ENCODE measurements at places on chromosomes 1 and 21.

DNA sequence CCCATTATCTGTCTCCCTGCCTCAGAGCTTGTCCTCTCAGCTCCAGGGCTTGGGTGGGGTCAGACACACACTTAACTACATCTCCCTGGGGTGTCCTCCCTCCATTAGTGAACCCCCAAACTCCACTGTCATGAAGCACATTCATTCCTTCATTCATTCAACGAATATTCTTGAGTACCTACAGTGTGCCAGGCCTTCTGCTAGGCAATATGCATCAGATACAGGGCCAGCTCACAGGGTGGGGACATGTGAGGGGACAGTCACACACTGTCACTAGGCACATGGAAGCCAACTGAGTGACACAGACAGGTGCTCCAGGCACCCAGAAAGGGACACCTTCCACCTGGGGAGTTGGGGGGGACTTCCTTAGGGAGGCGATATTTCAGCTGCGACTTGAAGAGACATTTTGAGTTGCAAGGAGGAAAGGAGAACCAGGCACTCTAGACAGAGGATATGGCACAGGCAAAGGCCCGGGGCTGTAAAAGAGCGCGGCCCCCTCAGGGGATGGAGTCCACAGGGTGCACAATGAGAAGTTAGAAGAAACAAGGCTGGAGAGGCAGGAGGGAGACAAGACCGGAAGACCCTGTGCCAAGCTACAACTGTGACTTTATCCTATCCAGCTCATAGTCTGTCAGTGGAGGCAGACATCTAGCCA is 8.7 kb upstream of the S100A8 start:
- DNase-seq, result no peak

GRCh38 chr1:174812656-174813055 is 187.1 kb upstream of the CACYBP start:
- no peak for DNase-seq

DNA sequence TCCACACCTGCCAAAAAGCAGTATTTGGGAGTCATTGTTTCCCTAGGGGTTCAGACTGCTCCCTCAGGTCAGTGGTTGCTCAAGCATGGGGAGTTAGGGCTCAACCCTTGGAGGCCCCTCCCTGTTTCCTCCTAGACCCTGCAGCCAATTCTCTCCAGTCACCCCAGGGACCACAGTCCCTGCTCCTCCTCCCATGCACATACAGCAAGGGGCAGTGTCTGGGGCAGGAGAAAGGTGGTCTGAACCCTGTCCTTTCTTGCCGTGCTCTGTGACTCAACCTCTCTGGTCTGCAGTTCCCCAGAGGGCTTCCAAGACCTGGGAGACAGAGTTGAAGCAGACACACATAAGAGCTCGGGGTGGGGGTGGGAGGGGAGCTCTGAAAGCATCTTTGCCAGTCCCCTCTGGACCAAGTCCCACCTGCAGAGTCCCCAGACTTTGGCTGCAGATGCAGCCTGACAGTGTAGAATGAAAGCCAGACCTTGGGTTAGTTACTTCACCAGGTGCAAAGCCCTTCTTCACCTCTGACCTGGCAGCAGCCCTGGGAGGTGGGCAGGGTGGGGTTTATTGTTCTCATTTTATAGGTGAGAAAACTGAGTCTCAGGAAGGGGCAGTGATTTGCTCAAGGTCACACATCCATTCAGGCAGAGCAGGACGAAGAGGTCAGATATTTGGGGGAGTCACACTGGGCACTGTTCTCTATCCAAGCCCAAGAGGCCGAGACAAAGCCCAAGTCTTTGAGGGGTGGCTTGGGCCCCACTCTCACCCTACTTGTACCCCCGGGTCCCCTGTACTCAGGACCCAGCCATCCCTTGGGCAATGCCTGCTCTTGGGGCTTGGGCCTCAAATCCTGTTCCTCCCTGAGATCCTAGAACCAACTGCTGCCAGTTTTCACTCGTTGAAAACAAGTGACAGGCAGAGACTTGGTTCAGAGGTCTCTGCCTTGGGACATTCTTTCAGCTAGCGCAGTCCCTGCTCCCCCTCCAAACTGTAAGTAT is 748 bp downstream of the PDZK1IP1 start:
- DNase-seq, result no peak

- DNase-seq, result no peak
These were observed 59.8 kb downstream of the CAPN9 start for GRCh38 chr1:230807029-230807428.

DNA sequence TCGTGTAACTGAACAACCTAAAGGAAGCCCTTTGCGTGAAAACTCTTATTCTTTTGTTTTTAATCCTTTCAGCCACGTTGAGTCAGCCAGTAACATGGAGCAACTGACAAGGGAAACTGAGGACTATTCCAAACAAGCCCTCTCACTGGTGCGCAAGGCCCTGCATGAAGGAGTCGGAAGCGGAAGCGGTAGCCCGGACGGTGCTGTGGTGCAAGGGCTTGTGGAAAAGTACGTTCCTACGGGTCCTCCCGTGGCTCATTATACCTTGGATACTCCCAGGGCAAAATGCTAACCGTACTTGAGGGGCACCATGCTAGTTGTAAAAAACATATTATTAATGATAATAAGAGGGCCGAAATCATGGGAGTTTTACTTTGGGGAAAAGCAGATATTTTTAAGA is 49.4 kb downstream of the LAMC2 start:
- DNase-seq, result no peak

- no peak for DNase-seq
These were observed 52.9 kb upstream of the RWDD3 start for GRCh38 chr1:95181096-95181495.

- DNase-seq, result no peak
These were observed 41.0 kb upstream of the LAPTM5 start for GRCh38 chr1:30798389-30799232.

GRCh38 chr1:186154651-186155050 is 220.4 kb downstream of the TPR start:
- DNase-seq, result no peak

DNA sequence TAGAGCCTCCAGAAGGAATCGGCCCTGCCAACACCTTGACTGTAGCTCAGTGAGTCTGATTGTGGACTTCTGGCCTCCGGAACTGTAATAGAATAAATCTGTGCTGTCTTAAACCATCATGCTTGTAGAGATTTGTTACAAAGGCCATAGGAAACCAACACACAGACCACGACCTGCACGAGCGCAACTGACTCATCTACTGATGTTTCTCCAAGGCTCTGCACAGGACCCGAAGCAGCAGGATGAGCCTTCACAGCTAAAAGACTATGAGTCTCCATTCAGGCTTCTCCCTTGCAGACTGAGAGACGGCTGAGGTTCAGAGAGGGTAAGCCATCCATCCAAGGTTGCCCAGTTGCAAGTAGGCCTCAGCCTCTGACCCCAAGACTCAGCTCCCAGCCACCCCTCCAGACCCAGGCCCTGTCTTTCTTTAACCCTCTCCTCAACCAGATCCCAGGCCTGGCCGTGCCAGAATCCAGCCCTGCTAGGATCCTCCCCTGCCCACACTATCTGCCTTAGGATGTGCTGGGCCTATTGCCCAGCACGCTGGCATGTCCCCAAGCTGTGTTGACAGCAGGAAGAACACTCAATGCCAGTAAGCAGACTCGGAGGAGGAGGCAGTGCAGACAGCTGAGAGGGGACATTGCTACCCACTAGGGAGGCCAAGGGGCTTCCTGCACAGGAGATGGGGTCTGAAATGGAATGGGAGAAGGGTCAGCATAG is 109.0 kb downstream of the HMGB4 start:
- DNase-seq, result no peak

- DNase-seq, result no peak
These were observed 733.9 kb upstream of the CHRM3 start for GRCh38 chr1:238652346-238652968.

DNA sequence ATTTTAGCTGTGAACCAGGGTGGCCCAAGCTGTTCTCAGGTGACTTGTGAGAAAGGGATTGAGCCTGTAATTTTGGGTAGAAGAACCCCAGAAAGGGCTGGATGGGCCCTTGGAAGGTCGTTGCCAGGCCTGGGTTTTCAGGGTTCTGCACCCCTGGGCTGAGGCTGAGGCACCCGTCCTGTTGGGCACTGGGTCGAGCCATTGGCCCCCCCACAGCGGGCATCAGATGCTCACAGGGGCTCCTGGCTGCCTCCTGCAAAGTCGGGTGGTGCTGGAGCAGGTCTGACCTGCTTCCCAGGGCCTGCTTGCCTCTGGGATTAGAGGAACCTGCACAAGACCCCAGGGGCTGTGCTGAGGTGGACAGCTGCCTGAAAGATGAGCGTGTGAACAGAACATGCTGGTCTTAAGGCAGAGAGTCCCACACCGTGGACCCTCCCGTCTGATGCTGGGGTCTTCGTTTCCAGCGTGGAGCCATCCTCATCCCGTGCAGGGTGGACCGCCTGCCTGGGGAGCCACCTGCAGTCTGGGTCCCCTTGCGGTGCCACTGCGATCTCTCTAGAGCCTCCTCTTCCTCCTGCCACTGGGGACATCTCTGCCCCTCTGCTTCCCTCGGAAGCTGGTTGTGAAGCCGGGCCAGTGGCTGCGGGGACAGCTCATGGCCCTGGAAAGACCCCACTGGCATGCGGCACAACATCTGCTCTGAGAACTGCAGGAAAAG is 1.7 kb upstream of the TRPM2 start:
- no peak for DNase-seq

GRCh38 chr1:43978551-43979260 is at the start of gene B4GALT2:
Gene B4GALT2 (plus strand): TSS chr1:43979210. CDS start chr1:43981161, 1,951 bp downstream.
- peak; percentile 50 for DNase-seq

DNA sequence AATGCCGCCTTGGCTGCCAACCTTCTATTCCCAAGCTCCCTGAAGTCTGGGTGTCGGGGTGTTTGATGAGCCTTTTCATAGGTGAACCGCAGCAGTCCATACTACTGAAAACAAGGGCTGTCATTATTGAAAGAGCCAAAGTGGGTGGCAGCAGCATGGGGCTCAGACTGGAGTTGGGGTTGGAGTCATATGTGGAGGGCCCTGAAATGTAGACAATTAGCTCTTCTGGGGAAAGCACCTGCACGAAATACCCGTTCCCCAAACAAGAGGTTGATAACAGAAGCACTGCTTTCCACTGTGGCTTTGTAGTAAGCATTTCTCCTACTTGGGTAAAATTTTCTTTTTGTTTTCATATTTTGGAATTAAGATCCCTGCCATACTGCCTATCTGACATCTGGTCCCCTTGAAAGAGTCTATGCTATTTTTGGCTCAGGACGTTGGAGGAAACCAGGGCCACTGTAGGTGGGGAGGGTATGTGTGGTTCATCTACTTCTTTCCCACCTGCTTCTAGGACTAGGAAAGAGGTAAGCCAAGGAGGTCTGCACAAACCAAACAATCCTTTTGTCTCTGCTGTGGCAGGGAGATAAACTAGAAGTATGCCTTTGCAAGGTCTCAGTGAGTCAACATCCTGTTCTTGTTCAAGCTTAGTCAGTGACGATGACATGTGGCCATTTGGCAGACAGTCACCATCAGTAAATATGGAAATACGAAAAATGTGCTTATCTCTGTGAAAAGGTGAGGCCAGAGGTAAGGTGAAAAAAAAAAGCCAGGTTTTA is 197.0 kb upstream of the UBE2U start:
- DNase-seq, result no peak

- no peak for DNase-seq
These were observed 65.8 kb downstream of the AK5 start for GRCh38 chr1:77347646-77348045.

- DNase-seq, result no peak
These were observed 68.9 kb downstream of the CAMTA1 start for GRCh38 chr1:6854166-6854565.

DNA sequence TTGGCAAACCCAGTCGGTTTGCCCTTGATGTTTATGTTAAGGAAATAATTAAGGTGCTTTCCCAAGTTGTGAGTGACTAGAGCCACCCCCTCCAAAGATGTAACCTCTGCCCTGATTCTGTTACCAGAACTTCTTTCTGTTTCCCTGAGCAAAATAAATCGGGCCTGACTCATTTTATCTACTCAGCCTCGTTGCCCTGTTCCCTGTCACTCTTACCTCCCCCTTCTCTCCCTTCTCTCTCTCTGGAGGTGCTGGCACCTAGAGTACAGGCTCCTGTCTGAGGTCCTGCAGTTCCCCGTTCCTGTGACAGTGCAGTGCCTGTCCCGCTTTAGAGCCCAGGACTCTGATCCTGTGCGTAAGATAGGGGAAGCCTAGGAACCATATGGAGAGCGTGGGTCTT is 35.4 kb downstream of the CXADR start:
- no peak for DNase-seq

DNA sequence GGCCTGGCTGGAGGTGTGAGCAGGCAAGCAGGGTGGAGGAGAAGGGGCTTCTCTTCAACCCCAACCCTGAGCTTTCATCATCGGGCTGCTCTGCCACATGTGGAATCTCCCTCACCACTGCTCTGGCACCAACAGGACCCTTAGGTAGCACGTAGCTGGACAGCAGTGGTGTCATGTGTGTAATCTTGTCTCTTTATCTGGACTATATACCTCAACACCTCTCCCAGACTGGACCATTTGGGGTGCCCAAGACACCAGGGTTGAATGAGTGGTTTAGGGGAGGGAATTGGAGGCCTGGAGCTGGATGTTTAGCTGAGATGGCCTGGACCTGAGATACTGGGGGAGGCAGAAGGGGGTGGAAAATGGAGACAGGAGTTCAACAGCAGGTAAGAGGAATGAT is 63.0 kb downstream of the UBE2T start:
- no peak for DNase-seq

Data from stimulated activated CD4-positive, alpha-beta T cell treated with anti-CD3 and anti-CD28 coated beads, Interleukin-4, amount 100 ng/mL, for 1 hour (primary cell).